ENCODE measurements at places on chromosomes 12 and 14. TPM values are rescaled to one million over a fixed set of nuclear protein-coding genes. Genes with fewer than 3 reads are reported as not detected.

RD3L gene
- total RNA-seq: not detected

SCARB1 gene
- 38.5 TPM for total RNA-seq

GLIPR1L2 gene
- 1.9 TPM for total RNA-seq

AVPR1A gene
- 21.3 TPM for total RNA-seq

DLGAP5 gene
- 0.63 TPM for total RNA-seq

DNA sequence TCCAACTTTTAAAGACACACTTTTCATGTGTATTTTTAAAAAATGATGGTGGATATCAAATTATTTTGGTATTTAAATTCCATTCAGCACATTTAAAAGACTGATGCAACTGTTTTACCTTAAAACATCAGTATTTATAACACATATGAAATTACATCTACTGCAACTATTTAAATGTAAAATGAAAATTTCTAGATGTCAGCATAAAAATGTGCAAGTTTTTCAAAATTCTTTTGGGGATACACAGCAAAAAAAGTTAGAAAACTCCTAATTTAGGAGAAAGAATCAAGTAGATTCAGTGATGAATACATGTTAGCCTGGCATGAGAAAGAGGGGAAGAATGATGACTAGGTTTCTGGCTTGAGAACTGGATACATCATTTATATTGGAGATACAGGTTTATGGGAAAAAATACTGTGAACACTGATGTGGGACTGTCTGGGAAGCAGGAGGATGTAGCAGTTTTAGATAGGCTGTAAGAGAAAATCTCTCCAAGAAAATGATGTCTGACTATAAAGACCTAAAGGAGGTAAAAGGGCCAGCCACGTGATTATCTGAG, 9.2 kb downstream of the SOS2 start:
- H3K4me1 ChIP-seq: no peaks in the 10 kb centered on the region
- H3K36me3 ChIP-seq: no peaks in the 10 kb centered on the region
- no peaks in the 10 kb centered on the region for H3K27me3 ChIP-seq
- no peak overlapping the region for H3K27ac ChIP-seq
- DNase-seq: no peak

- H3K4me3 ChIP-seq: no peak overlapping the region
- DNase-seq: no peak
- H3K4me1 ChIP-seq: no peaks in the 10 kb centered on the region
- no peaks in the 10 kb centered on the region for H3K27me3 ChIP-seq
- no peaks in the 10 kb centered on the region for H3K36me3 ChIP-seq
Measured at GRCh38 chr14:32050878-32051277, 26.2 kb upstream of the ARHGAP5 start.

- H3K36me3 ChIP-seq: no peaks in the 10 kb centered on the region
- H3K4me3 ChIP-seq: no peak overlapping the region
- H3K27ac ChIP-seq: no peak overlapping the region
- DNase-seq: no peak
Measured at GRCh38 chr14:80087411-80087810, 123.9 kb downstream of the DIO2 start.

DNA sequence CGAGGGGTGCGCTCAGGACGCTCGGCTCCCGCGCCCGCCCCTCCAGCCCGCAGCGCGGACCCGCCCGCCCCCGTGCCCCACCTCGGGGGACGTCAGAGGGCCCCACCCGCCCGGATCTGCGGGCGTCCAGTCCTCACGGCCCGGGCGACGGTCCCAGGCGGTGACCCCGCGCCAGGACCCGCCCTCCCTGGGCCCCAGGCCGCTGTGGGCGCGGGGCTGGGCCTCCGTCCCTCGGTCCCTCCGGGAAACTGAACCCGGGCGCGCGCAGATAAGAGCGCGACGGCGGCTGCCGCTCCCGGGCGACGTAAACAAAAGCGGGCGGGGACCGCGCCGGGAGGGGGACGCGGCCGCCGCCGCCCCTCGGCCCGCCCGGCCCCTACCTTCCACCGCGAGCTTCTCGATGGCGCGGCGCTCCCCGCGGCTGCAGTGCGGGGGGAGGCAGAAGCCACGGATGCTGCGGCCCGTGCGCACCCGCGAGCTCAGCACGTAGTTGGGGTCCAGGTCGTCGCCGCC, 1.1 kb downstream of the CKB start:
- H3K27me3 ChIP-seq: no peaks in the 10 kb centered on the region
- H3K27ac ChIP-seq: no peak overlapping the region
- peak; percentile 50 for DNase-seq

DNA sequence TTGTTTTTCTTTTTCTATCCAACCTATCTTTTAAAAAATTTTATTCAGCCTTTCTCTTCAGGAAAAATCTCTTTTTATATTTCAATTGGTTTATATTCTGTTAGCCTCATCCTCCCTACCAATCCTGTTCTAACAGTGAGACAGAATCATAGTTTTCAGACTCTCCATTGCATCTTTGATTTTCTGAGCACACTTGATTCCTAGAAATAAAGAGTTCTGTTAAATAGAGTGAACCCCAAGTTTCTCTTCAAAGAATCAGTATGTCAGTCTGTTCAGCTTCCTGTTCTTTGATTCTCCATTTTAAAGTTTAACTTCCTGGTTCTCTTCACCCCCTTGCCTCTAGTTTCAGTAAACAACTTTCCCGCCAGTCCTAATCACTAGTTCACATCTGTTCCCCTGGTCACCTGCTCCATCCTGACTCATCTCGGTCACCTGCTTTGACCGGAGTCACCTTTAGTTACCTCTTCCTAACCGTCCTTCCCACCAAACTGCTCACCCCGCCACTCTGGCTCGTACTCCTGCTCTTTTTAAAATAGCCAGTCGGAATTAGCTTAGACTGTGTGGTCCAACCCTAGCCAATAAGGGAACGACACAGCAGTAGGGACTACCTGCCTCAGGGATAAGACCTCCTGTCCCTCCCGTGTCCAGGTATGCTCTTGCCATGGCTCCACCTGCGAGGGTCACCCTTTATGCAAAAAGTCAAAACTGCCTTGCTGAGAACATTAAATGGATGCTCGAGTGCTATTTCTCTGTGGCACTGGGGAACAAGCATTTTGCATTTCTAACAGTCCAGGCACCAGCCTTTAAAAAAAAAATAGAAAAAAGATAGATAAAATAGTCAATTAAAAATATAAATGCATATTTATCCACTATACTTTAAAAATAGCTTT, 48.4 kb downstream of the DDX51 start:
- no peak overlapping the region for H3K4me3 ChIP-seq
- no peak for DNase-seq
- H3K36me3 ChIP-seq: no peaks in the 10 kb centered on the region
- H3K27ac ChIP-seq: no peak overlapping the region
- H3K27me3 ChIP-seq: no peaks in the 10 kb centered on the region
- H3K4me1 ChIP-seq: no peaks in the 10 kb centered on the region

DNA sequence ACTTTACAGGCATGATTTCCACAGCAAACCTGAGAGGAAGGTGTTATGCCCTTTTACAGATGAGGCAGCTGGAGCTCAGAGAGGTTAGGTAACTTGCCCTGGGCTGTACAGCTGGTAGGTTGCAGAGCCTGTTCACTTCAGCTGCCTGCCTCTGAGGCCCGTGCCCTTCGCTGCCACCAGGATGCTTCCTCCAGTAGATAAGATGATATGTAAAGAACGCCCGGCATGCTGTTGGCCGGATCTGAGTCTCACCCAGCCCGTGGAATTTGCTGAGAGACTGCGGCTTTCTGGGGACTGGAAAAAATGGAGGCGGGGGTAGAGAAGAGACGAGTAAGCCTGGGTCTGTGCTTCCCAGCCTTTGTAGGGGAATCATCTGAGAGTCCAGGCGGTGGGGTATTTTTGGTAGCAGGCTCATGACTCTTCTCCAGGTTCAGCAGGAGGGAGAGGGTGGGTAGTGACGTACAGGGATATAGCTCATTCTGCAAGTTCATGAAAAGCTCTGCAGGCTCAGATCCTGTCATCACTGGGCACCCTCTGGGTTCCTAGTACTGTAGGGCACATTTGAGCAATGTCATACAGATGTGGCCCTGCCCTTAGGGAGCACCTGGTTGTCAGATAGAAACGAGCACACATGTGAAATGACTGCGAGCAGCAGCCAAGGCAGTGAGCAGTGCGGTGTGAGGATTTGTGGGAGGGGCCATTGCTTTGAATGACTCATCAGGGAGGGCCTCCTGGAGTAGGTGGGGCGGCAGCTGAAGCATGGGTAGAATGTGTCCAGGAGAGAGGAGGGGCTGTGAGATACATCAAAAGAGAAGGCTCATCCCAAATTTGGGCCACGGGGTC, 159.4 kb downstream of the TSPAN9 start:
- H3K27ac ChIP-seq: no peak overlapping the region
- H3K36me3 ChIP-seq: no peaks in the 10 kb centered on the region
- H3K27me3 ChIP-seq: no peaks in the 10 kb centered on the region
- H3K4me3 ChIP-seq: no peak overlapping the region
- no peaks in the 10 kb centered on the region for H3K4me1 ChIP-seq
- no peak for DNase-seq

DNA sequence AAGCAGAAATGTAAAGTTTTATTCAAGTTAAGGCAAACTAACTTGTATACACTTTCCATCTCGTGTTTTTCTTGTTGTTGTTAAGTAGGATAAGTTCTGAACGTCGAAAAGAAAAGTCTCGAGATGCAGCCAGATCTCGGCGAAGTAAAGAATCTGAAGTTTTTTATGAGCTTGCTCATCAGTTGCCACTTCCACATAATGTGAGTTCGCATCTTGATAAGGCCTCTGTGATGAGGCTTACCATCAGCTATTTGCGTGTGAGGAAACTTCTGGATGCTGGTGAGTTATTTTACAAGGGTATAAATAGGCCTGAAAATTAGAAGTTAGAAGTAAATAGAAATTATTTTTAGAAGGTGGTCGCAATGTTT, 25.0 kb downstream of the HIF1A start:
- H3K27me3 ChIP-seq: no peaks in the 10 kb centered on the region
- H3K27ac ChIP-seq: no peak overlapping the region
- no peaks in the 10 kb centered on the region for H3K36me3 ChIP-seq
- H3K4me1 ChIP-seq: no peaks in the 10 kb centered on the region
- H3K4me3 ChIP-seq: no peak overlapping the region

DNA sequence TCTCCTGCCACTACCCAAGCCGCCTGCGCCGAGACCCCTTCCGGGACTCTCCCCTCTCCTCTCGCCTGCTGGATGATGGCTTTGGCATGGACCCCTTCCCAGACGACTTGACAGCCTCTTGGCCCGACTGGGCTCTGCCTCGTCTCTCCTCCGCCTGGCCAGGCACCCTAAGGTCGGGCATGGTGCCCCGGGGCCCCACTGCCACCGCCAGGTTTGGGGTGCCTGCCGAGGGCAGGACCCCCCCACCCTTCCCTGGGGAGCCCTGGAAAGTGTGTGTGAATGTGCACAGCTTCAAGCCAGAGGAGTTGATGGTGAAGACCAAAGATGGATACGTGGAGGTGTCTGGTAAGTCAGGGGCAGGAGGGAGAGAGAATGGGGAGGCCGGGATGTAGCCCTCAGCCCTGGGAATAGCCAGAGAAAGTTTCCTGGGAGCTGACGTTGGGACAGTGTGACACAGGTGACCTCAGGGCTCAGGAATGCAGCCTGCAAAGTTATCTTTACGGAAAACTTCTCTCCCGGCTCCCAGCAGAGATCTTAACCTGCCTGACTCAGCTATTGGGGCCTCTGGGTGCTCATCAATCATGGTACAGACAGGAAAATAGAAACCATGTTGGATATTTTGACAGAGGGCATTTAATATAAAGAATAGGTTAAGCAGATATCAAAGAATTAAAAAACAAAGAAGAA, 747 bp downstream of the HSPB8 start:
- no peaks in the 10 kb centered on the region for H3K27me3 ChIP-seq
- peak overlapping the region; percentile 95 for H3K27ac ChIP-seq
- no peaks in the 10 kb centered on the region for H3K36me3 ChIP-seq
- DNase-seq: peak; percentile 79
- H3K4me3 ChIP-seq: peak overlapping the region; percentile 95
- H3K4me1 ChIP-seq: no peaks in the 10 kb centered on the region

DNA sequence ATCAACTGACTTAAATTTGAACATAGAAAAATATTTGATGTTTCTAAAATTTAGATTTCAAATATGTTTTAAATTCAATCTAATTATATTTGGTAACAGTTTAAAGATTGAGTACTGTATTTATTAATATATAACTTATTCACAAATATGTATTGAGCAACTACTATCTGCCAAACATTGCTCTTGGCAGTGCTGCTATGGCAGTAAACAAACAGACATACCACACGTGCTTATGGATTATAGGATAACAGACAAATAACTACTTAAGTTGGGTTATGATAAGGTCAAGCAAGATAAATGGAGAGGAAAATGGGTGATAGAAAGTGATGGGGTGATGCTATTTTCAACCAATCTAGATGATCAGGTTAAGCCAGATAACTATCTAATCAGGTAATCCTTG, 538.1 kb downstream of the C12orf50 start:
- no peak overlapping the region for H3K27ac ChIP-seq
- no peak overlapping the region for H3K4me3 ChIP-seq
- no peaks in the 10 kb centered on the region for H3K27me3 ChIP-seq
- no peaks in the 10 kb centered on the region for H3K36me3 ChIP-seq
- H3K4me1 ChIP-seq: no peaks in the 10 kb centered on the region

DNA sequence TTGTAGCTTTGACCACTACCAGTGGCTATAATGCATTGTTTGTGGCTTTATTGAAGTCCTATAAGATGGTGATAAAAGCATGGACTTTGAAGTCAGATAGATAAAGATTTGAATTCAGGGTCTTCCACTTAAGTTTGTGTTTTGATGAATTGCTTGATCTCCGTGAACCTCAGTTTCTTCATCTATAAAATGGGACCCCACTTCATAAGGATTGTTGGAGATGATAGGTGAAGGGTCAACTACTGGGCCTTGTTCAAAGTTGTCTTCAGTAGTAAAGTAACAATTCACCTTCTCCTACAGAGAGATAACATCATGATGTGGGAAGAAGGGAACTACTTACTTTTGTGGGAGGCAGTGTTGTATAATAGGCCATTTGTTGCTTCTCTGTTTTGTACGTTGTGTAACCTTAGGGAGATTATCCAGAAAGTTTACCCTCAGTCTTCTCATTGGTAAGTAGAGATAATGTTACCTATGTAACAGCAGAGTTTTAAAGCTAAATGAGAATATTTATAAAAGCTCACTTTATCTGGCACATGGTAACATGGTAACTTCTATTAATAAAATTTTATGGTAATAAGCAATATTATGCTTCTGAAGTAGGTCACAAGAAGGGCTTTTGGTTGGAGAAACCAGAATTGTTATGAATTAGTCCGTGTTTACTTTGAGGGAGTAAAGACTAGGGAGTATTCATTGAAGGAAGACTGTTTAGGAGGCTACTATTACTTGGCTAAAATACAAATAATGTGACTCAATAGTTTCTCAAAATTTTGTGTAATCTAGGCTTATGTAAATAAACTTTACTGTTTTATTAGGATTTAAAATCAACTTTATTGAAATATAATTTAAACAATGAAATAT, 15.1 kb downstream of the ADIPOR2 start:
- no peak overlapping the region for H3K4me3 ChIP-seq
- no peaks in the 10 kb centered on the region for H3K27me3 ChIP-seq
- no peaks in the 10 kb centered on the region for H3K36me3 ChIP-seq
- DNase-seq: no peak

DNA sequence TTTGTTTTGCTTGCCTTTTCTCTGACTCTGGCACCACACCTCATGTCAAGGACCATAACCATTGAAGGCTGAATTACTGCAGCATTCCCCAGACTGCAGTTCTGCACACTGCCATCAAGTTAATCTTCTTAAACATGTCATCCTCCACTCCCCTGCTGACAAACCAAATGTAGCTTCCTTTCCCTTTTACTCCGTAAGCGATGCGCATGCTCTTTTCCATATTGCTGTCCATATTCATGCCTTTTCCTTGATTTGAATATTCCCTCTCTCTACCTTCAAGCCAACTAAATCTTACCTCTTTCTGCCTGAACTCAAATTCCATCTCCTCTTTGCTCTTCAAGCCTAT, 13.6 kb downstream of the GPX2 start:
- no peaks in the 10 kb centered on the region for H3K27me3 ChIP-seq
- no peaks in the 10 kb centered on the region for H3K36me3 ChIP-seq
- H3K27ac ChIP-seq: no peak overlapping the region
- no peak overlapping the region for H3K4me3 ChIP-seq
- H3K4me1 ChIP-seq: peaks cover 12% of the 10 kb centered on the region
